ENCODE measurements at places on chromosomes 2 and 18.
A peak's percentile ranks its signal among the peaks of the same experiment; 100 is the strongest.

GRCh38 chr2:167946441-167946841 is 301.0 kb downstream of the STK39 start:
- DNase-seq = peak; percentile 31

DNA sequence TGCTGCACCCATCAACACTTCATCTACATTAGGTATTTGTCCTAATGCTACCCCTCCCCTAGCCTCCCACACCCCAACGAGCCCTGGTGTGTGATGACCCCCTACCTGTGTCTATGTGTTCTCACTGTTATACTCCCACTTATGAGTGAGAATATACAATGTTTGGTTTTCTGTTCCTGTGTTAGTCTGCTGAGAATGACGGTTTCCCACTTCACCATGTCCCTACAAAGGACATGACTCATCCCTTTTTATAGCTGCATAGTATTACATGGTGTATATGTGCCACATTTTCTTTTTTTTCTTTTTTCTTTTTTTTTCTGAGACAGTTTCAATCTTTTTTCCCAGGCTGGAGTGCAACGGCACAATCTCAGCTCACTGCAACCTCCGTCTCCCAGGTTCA is 284.1 kb upstream of the CYP26B1 start:
- DNase-seq = no peak

- DNase-seq = no peak
These were observed 140.9 kb downstream of the SH3RF3 start for GRCh38 chr2:109269706-109270504.

GRCh38 chr2:137937246-137937645 is 27.0 kb upstream of the HNMT start:
- DNase-seq = no peak

- DNase-seq = peak; percentile 71
These were observed at the start of gene MBD5 for GRCh38 chr2:148021059-148021861. MBD5 (plus strand) TSS chr2:148021091.

- no peak for DNase-seq
These were observed 139.1 kb downstream of the DNAH7 start for GRCh38 chr2:195929531-195929930.

DNA sequence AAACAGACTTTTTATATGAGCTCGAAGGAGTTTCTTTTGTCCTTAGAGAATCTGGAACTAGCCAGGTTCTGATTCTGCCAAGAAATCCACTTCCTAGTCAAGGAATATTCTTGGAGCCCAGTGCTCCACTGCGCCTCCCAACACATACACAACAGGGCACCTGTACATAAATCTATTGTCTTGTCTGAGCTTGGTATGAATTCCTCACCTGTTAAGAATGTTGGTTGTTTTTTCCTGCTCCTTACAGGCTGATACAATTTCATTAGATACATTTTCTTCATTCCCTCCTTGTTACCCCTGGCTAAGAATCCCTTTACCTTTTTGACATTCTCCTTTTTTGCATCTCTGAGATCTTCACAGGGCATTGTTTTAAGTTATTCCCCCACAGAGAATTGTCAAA is 56.0 kb upstream of the FZD7 start:
- DNase-seq = no peak
